ENCODE measurements at places on chromosomes 4 and X. TPM values are rescaled to one million over a fixed set of nuclear protein-coding genes. Genes with fewer than 3 reads are reported as not detected.

The PHEX gene
- total RNA-seq = 0.23 TPM

The TMEM144 gene
- 0.54 TPM for total RNA-seq

The LIN54 gene
- total RNA-seq = 34.9 TPM

The FGFBP2 gene
- 23.9 TPM for total RNA-seq

The GATA1 gene
- not detected for total RNA-seq

The RADX gene
- 9.8 TPM for total RNA-seq

The PNMA3 gene
- 5.7 TPM for total RNA-seq

The MAP7D2 gene
- 0.17 TPM for total RNA-seq

DNA sequence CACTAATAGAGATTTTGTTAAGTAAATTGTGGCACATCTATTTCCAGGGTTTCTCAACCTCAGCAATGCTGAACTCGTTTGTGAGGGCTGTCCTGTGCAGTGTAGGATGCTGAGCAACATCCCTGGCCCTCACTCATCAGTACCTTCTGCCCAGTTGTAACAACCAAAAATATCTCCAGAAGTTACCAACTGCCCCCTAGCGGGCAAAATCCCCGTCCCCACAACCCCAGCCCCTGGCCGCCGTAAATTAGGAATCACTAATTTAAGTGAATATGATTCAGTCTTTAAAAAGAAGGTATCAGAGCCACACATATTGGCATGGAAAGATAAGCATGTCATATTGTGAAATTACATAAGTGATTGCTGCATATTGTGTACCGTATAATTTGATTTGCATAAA is 123.4 kb downstream of the ASB9 start:
- DNase-seq = no peak

DNA sequence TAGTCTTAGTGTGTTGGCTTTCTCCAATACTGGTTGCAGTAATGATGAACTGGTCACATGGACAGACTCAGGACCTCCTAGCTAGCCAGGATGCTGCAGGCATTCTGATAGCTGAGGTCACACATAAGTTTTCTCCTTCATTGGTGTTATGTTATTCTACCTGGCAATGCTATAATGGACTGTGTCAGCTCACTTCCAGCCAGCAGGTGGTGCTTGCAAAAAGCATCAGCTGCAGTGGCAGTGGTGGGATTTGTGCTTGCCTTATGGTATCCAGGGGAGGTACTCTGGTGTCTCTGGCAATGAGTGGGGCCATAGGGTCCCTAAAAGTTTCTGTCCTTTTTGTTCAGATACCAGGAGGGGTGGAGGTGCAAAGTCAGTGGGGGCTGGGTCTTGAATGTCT is 33.6 kb downstream of the ZNF330 start:
- DNase-seq = no peak

DNA sequence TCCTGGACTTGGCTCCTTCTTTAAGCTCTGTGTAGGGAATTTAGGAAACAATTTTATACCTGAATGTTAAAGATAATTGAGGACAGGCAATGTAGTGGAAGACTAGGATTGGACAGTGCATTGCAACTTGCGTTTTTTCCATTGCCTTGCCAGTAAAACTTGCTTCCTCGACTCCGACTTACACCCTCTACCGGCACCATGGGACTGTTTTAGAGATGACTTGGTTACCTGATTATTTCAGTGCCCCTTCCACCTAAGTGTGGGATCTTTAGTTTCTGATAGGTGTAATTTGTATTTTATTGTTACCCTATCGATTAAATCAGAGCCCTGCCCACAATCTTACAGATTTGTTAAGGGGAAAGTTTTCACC is 1.2 kb downstream of the PRPS1 start:
- DNase-seq = no peak

DNA sequence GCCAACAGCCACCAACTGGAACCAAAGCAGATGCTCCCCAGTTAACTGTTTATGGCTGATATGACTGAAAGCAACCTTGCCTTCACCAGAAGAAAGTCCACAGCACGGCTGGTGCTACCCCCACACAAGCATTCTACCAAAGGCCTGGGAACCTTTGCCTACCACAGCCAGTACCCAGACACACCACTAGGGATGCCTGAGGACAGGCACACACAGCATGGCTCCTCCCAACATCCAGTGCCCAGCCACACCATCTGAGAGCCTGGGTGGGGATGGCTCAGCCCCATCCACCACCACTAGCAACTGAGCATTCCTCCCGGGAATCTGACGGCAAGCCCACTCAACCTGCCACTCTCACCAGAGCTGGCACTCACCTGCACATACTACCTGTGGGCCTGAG is 178.6 kb downstream of the SLC7A11 start:
- no peak for DNase-seq

DNA sequence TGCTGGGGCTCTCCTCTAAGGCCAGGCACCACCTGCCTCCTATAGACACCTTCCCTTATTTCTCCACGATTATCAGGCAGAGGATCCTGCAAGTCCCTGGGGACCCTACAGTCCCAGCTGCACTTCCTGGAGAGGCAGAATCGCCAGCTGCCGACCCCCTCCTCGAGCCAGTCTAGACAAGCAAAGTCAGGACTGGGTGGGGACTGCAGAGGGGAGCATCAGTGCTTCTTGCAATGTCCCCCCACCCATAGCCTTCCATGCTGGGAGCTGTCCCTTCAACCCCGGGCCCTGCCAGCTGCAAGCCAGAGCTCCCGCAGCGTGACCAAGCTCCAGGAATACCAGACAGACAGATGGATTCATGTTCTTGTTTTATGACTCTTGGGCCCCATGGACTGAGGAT is 1.4 kb upstream of the CRMP1 start:
- DNase-seq = no peak

DNA sequence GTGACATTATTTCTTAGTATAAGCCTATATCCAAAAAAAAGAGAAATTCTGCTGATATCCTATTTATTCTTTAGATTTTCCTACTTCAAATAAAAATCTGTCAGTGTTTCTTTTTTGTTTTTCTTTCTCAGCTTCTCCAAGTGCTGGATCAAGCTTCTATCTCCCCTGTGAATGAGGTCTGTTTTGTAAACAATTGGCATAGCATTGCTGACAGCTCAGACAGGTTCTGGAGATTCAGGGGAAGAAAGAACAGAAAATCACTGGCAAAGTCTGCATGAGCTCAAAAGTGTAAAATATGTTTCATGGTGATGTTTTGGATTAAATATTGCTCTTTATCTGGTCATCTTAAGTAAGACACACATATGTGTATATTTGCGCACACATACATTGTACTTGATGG is 492.0 kb upstream of the IGFBP7 start:
- DNase-seq = no peak

DNA sequence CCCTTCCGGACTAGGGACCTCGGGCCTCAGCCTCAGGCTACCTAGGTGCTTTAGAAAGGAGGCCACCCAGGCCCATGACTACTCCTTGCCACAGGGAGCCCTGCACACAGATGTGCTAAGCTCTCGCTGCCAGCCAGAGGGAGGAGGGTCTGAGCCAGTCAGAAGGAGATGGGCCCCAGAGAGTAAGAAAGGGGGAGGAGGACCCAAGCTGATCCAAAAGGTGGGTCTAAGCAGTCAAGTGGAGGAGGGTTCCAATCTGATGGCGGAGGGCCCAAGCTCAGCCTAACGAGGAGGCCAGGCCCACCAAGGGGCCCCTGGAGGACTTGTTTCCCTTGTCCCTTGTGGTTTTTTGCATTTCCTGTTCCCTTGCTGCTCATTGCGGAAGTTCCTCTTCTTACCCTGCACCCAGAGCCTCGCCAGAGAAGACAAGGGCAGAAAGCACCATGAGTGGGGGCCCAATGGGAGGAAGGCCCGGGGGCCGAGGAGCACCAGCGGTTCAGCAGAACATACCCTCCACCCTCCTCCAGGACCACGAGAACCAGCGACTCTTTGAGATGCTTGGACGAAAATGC is at the start of gene WAS:
Gene WAS, plus strand, starts transcription at position 389 of the 572 bp plus-strand sequence. Its CDS starts 55 bp downstream, at position 444.
- DNase-seq = peak; percentile 62

DNA sequence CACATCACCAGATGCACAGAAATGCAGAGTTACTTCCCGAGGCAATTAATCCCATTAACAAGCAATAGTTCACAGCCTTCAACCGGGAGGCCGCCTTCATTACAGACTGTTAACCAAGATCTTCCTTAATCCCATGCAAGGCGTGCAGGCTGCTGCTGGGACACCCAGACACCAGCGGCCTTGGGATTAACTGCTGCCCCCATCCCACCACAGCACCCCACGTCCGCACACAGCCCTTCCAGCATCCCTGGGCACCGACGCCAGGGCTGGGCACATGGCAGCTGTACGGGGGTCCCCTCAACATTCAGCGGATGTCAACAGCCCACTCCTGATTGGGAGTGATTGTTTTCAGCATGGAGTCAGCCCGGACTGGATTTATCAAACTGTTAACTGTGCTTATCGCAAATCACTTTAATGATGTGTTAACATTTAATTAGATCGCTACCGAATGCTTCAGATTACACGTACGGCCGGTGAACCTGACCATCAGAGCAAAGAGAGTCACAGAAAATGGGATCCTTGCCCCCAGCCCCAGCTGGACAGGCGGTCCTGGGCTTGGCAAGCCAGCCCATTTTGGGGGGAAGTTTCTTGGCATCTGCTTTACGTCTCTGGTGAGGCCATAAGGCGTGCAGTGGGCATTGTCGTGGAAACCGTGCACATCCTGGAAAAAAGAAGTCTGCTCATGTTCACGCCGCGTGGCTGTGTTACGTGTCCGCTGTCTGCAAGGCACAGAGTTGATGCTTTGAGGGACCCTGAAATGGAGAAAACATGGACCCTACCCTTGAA is 126.4 kb downstream of the HMX1 start:
- no peak for DNase-seq

DNA sequence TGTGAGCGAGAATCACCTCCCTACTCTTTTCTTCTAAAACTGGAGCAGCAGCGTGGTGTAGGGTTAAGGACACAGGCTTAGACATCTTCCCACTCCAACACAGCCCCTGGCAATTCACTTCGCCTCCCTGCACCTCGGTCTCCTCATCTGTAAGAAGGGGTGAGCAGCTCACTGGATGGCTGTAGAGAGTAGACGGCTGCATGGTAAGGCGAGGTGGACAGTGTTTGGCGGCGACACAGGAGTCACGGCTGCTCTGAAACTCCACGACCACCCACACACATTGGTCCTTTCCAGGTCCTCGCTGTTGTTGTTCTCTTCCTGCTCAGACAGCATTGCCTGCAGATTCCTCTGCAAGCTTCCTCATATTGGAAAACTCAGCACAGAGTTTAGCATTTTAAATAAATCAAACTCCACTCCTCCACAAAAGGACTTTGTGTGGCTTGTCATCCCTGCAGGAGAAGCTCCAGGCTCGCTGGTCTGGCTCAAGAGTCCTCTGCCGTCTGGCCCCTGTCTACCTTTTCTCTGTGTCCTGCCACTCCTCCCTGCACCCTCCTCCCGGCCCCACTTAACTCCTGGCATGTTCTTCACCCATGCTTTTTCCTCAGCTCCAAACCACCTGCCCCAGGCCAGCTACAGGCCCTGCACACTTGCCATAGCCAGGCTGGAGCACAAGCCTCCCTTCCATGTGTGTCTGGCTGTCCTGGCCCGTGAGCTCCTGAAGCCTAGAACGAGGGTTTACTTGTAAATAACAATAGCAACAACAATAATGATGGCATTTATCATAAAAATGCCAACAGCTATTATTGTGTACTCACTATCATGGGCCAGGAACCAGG is 41.3 kb upstream of the CRMP1 start:
- DNase-seq = no peak

DNA sequence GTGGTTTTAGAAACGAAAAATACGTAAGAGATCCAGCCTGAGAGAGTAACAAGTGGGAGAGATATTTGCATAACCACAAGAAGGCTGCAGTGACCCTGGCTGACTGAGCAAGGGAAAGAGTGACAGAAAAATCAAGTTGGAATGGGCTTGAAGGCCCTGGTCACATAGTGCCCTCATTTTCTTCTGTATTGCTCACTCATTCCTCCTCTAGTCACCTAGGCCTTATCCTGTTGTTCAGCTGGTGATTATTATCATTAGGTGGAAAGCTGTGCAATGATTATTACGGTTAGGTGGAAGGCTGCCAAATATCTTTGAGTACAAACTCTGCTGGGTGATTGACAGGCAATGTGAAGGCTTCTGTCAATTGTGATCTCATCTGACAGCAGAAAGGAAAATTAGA is 2384.1 kb downstream of the PCDH7 start:
- DNase-seq = no peak

- no peak for DNase-seq
Observed at GRCh38 chr4:145840801-145841200, 97.8 kb downstream of the ZNF827 start.

All from activated naive CD8-positive, alpha-beta T cell treated with anti-CD3 and anti-CD28 coated beads, Interleukin-2, amount 10 ng/mL, durations not matched to agents 7 days and 5 days (primary cell).